ENCODE measurements at places on chromosomes 11 and 22. TPM values are rescaled to one million over a fixed set of nuclear protein-coding genes. Genes with fewer than 3 reads are reported as not detected.

DNA sequence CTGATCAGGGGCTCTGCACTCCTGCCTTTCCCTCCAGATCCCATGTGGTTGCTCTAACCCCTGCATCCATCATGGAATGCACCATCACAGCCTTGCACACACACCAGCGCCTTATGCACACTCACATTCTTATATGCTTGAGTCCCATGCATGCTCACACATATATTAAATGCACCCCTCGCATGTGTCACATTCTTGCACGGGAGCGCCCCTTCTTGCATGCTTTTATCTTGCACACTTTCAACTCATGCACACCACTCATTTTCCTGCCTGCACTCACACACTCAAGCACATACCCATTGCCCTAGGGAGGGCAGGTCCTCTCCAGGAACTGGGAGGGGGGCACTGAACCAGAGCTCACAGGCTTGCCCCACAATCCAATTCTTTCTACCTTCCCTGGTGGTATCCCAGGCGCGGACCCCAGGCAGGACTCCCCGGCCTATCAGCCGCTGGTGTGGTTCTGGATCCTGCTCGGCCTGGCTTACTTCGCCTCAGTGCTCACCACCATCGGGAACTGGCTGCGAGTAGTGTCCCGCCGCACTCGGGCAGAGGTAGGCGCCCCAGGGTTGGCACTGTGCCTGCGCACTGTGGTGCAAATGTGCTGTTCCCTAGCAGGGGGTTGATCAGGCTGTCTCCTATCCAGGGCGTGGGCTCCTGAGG lies 2.3 kb upstream of the CATSPERZ start:
- DNase-seq, result no peak

DNA sequence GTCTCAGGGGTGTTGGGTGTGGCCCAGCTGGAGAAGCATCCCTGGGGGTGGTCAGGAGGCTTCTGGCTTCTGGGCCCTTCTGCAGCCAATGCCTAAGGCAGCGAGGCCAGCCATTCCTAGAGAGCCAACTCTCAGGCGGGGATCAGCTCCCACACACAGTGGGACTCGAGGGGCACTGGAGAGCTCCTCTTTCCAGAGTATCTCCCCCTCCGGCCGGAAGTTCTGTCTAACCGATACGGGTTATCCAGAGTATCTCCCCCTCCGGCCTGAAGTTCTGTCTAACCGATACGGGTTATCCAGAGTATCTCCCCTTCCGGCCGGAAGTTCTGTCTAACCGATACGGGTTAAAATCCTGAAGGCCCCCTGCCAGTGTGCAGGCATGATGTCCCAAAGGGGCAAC lies 71.2 kb upstream of the B3GAT1 start:
- no peak for DNase-seq

Gene SYCE3
- not detected for total RNA-seq

Gene PUS3
- 7.2 TPM for total RNA-seq

Gene USP28
- total RNA-seq, result 19.8 TPM

- DNase-seq, result peak; percentile 25
Measured at GRCh38 chr11:1640076-1640946, 10.7 kb downstream of the KRTAP5-5 start.

DNA sequence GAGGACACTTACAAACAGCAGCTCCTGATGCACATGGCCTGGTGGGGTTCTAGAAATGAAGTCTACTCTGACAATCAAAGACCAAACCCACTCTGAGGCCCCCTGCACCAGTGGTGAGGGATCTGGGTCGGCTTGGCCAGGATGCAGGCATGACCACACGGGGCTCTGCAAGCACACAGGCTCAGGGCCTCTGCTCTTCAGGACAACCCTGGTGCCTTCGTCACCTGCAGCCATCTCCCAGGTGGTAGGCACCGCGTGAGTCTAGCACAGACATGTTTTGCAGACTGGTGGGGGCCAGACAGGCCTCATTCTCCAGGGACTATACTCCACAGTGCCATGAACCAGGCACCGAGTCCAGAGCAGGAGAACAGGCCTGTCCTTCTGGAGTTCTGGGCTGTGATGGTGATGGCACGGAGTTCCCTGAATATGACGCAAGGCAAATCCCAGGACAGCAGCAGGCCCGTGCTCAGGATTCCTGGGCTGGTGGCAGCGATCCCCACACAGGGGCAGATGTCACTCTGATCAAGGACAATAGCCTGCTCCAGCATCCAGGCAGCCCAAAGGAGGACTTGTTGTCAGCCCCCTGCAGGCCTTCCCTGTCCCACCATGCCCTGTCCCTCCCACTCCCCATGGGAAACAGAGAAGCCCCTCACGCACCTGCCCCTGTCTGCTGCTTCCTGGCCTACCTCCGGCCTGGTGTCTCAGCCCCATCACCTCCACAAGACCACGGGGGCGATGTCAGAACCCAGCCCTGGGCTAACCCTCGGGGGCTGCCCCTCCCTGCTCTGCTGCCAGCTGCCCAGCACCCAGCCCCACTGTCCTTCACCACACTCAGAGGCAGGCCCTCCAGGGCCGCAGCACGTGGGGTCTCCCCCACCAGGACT lies 36.1 kb downstream of the GNB1L start:
- DNase-seq, result no peak

DNA sequence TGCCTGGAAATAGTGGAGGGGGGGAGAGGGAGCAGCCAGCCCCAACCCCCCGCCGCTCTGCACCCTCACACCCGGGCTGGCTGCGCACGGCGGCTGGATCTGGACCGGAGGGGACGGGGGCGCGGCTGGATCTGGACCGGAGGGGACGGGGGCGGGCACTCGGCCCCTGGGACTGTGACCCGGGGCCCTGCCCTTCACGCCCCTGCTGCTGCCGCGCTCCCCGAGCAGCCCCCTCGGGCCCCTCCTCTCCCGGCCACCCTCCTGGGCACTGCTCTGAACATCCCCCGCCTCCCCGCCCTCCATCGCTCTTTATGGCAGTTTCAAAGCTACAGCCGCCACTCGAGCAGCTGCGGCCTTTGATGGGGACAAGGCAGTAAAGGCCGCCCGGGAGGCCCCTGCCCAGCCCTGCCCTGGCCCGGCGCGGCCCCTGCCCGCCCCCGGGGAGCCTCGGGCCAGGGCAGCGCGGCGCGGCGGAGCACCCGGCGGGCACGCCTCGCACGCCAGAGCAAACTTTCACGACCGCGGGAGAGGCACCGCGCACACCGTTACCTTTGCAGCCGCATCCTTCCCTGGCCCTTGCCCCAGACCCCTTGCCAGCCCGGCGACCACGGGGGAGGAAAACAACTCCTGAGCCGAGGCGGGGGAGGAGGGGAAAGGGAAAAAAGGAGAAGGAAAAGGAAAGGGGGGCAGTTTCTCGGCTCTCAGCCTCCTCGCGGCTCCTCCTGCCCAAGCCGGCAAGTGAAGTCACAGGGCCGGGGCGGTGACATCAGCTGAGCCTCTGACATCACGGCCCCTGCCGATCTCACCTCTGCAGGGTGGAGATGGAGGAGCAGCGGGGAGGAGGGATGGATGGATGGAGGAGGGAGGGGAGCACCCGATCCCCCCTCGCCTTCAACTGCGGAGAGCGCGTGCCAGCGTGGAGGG lies 13.1 kb upstream of the TCF20 start:
- DNase-seq, result no peak

- DNase-seq, result no peak
Measured at GRCh38 chr22:48752451-48753380, 1075.0 kb downstream of the BRD1 start.

- peak; percentile 72 for DNase-seq
Measured at GRCh38 chr22:18024276-18024939, at the start of gene MICAL3. Gene MICAL3 (minus strand): TSS chr22:18024561. CDS start chr22:17906812, 117,749 bp downstream.

Gene MB
- not detected for total RNA-seq

GRCh38 chr11:11513422-11513821 lies 108.4 kb downstream of the GALNT18 start:
- no peak for DNase-seq

Gene BET1L
- 11.3 TPM for total RNA-seq

DNA sequence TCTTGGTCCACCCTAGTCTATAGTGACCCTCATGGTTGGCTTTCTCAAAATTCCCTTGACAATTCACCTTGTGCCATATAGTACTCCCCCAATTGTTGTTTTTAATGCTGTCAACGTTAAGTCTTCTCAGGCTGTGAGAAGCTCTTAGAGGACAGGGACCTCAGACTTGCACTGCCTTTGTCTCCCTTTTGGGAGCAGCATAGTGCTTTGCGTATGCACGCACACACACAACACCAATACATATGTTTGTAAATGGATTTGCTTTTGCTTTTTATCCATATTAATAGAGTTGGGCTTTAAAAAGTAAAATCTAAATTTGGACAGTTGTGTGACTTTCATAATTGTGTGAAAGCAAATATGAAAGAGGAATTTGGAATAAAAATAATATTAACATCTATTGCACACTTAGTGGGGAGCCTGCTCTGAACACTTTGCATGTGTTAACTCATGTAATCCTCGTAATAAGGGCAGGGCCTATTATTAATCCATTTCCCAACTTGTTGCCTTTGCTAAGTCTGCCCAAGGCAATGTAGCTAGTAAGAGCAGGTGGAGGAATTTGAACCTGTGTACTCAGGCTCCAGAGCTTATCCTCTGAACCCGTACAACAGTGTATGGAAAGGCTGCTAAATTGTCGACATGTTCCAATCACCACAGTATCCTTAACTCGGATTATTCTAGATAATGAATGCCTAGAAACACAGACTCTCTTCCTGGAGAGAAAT lies 257.7 kb upstream of the NARS2 start:
- DNase-seq, result no peak

DNA sequence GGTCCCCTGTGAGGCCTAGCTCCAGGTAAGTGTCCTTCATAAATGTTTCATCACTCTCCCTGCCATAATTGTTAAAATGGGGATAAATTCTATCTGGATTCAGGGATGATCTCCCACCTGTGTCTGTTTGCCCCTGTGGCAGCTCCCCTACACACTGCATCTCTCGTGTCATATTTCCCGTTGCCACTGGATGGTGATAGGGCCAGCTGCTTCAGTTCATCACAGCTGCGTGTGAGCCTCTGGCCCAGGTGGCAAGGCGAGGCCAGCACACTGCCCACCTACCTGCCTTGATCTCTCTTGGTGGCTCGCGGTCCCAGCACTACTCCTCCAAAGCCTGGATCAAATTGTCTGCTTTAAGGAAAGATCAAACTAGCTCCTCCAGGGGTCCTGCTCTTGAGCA lies 187.4 kb downstream of the GRIK4 start:
- no peak for DNase-seq

GRCh38 chr22:45709060-45709739 lies 37.6 kb downstream of the ATXN10 start:
- peak; percentile 44 for DNase-seq

DNA sequence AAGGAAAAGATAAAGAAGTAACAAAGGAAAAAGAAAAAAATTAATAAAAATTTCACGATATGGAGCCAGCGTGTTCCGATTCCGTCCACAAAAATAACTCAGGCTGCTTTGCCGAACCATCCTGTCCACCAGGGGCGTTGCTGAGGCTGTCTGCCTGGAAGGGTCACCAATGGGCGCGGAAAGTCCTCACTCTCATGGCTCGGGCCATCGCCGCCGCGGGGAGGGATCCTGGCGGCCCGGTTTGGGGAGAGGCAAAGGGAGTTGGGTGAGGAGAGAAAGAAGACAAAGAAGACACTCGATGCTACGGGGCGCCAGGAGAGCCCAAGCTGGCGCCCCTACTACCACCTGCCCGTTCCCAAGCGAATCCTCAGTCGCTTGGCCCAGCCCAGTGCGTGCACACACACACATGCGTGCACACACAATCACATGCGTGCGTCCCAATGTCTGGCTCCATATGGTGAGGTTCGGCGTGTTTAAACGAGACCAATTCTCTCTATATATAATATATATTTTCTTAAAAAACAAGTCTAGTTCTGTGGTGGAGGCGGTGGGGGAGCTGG lies 5.6 kb upstream of the PYGM start:
- no peak for DNase-seq

- DNase-seq, result peak; percentile 69
Measured at GRCh38 chr11:74055938-74056337, 47.1 kb upstream of the UCP3 start.

DNA sequence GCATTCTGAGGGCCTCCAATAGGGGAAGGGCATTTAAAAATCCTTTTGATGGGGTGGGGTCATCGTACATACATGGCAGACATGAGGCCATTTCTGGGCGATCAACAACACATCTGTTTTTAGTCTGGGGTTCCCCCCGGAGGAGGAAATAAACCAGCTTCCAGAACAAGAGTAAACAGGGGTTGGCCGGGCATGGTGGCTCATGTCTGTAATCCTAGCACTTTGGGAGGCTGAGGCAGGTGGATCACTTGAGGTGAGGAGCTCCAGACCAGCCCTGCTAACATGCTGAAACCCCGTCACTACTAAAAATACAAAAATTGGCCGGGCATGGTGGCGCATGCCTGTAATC lies 12.0 kb downstream of the PRSS23 start:
- DNase-seq, result no peak

Gene CD248
- under 0.01 TPM for total RNA-seq

GRCh38 chr11:74019104-74019738 lies 10.3 kb upstream of the UCP3 start:
- DNase-seq, result no peak

DNA sequence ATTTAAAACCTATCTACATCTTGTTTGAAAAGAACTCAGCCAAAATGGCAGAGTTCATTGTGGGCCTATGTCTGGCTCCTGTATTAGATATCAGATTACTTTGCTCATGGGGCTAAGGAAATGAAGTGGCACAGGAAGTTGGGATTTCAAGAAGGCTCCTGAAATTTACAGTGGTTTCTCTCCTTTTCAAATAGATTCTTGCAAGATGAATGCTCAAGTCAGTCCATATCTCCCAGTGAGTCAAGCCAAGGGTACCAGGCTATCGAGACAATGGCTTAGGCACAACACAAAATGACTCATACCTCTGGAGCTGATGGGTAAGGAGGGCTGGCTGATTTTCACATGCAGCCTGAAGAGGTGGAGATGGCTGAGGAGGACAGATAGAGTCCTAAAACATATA lies 24.1 kb upstream of the APOA1 start:
- peak; percentile 73 for DNase-seq

DNA sequence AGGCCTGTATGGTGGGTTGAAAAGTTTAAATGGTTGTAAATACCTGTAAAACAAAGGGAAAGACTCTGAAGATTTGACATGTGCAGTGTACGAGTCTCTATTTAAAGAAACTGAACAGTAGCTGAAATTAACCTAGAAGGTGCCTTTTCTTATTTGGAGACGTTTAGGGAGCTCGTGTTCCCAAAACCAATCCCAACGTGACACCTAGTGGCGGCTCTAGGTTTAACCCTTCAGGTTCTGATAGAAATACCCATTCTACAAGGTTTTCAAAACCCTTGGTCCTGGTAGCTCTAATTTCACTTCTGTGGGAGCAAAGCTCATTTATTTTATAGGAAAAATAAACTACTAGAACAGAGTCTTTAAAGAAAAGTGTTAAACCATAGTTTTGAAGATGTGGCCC lies 258.3 kb downstream of the LRRC4C start:
- DNase-seq, result no peak

DNA sequence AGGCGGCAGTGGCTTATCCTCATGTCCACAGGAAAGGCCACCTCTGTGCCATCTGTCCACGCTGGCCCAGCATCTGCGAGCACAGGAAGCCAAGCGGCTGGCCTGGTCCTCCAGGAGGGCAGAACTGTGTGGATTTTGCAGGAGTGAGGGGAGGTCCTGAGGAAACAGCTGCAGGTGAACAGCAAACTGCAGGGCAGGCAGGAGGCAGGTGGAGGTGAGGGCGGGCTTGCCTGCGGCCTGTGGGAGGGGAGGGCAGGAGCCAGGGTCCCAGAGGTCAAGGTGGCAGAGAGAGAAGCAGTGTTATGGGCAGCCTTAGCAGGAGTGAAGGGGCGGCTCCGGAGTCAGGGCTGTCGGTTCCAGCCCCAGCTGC lies 369.7 kb downstream of the SHANK2 start:
- DNase-seq, result no peak

Gene TUBGCP6
- total RNA-seq, result 11.8 TPM

- no peak for DNase-seq
Measured at GRCh38 chr22:19169947-19170318, 8.6 kb downstream of the SLC25A1 start.

Measured in lung microvascular endothelial cell (primary cell).